ENCODE measurements at places on chromosomes 5 and 9. TPM values are rescaled to one million over a fixed set of nuclear protein-coding genes. Genes with fewer than 3 reads are reported as not detected.

DNA sequence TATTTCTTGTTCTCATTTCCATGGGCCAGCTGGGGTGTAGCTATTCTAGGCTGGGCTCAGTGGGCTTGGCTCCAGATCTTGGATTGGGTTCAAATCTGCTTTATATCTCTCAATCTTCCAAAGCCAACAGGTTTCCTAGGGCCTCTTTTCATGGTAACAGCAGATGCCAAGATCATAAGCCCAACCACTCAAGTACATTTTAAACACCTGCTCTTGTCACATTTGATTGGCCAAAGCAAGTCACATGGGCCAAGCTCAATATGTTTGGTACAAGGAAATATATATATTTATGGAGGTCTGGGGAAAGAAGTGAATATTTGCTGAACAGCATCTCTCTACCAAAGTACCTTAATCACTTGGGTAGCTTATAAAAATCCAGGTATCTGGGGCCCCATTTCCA lies 49.5 kb downstream of the MRRF start:
- no peak for DNase-seq

DNA sequence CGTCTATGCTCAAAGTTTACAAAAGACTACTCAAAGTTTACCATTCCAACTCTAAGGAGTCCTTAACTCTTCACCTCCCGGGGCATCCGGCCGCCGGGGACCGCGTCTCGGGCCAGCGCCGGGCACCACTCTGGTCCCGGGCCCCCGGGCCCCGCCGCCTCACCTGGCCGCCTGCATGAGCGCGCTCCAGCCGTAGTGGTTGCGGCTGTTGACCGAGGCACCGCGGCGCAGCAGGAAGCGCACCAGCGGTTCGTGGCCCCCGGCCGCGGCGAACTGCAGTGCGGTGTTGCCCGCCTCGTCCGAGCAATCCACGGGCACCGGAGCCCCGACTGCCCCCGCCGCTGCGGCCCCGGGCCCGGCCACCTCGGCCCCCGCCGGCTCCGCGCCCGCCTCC lies 388 bp downstream of the ANKS6 start:
- no peak for DNase-seq

- no peak for DNase-seq
Observed at GRCh38 chr5:154786414-154786813, 31.2 kb downstream of the LARP1 start.

MARCOL gene
- total RNA-seq = not detected

DNA sequence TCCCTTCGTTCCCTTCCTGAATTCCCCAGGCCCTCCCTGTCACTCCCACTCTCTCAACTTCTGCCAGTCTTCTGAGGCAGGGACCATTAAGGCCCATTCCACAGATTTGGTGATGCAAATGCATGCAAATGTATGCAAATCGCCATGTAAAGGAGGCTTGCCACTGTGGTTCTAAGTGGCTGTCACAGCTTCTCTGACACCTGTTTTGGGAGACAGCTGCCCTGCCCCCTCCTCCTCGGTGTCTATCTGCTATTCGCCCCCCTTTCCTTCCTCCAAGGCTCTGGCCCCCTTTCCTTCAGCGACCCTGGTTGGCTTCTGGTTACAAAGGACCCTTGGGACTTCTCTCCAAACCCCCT lies 10.5 kb upstream of the ARAP3 start:
- no peak for DNase-seq

- DNase-seq = no peak
Observed at GRCh38 chr5:78533356-78533755, 115.2 kb downstream of the LHFPL2 start.

DNA sequence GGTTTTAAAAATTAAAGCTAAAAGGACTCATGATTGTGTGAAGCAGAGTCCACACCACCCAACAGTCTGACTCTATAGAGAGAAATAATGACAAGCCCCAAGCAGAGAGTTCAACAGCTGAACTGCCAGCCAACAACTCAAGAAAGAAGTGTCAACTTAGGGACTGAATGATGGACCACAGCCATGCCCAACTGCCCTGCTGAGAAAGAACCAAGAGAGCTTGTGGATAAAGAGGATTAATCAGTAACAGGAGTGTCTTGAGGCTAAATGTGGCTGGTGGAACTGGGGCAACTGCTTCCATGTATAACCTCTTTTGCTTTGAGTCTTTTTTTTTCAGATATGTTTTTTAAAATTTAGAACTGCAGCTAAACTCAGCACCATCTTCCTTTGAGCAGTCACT lies 109.3 kb downstream of the HSD17B3 start:
- no peak for DNase-seq

- DNase-seq = no peak
Observed at GRCh38 chr5:102778478-102778877, 23.4 kb downstream of the PAM start.

DNA sequence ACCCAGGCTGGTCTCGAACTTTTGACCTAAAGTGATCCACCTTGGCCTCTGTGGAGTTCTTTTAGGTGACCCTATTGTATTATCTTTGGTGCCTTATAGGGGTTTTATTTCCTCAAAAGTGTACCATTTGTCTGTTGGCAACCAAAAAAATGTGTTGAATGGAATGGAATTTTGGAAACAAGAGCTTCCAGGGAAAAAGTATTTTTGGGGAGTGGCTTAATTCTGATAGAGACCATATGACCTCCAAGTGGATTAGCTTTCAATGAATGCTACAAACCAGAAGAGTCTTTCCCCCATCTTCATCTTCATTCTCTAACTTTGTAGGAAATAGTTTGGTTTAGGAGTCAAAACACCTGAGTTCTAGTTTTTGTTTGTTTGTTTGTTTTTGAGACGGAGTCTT lies 3.4 kb upstream of the OGN start:
- DNase-seq = no peak

TNC gene
- total RNA-seq = 0.07 TPM

PCDHGA10 gene
- total RNA-seq = 3.1 TPM

DNA sequence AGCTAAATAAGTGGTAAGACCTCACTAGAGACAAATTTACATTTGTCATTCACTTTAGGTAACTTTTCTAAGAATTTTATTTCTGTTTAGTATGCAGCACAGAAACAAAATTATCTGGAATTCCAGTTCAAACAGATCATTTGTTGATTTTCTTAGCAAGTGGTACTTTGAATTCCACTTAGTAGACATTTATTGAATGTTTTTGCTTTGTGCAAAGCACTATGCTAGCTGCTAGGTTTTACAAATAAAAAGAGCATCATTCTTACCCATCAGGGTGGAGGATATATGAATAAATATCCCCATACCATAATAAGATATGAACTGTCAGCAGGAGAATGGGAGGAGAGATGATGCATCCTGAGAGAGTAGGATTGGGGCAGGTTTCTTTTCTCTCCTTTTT lies 35.4 kb downstream of the GNG10 start:
- no peak for DNase-seq

DNA sequence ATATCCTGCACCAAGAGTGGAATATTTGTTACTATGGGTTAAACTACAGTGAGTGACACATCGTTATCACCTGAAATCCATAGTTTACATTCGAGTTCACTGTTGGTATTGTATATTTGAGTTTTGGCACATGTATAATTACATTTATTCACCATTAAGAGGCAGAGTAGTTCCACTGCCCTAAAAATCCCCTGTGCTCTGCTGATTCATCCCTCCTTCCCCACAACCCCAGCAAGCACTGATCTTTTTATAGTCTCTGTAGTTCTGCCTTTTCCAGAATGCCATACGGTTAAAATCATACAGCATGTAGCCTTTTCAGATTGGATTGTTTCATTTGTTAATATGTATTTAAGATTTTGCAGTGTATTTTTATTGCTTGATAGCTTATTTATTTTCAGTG lies 495.2 kb downstream of the DIRAS2 start:
- no peak for DNase-seq

DNA sequence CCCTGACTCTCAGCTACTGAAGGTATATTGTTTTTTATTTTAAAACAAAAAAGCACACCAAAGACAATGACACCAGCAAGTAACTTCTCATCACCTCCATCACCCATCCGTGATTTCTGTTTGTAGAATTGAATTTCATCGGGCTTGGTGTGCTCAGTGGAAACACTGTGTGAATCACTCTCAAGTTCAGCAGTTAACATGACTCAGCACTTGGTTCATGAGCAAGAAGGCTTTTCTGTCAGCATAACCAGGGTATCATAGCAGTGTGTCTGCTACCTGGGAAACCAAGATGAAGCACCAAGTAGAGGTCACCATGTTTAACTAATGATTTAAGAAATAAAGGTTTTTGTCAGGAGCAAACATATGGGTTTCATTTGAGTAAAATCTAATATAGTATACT lies 123.7 kb downstream of the INSYN2B start:
- DNase-seq = no peak

DNA sequence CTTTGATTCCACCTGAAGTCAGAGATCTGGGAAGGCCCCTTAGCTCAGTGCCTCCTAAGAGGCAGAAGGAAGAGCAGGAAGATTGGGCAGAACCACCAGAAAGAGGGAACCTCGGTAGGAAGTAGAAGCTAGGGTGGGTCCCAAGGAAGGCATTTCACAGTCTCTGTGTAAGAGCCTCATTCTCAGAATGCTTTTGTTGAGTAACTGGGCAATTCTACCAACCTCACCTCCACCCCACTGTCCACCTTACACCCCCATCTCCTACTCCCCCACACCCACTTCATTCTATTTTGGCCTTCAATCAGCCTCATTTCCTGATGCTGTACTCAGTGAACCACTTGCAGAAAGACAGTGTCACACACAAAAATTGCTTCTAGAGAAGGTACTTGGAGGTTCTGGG lies 3.5 kb downstream of the HBEGF start:
- no peak for DNase-seq

PCDHA2 gene
- 0.07 TPM for total RNA-seq

- no peak for DNase-seq
Observed at GRCh38 chr5:1523480-1523792, 324 bp downstream of the LPCAT1 start.

DNA sequence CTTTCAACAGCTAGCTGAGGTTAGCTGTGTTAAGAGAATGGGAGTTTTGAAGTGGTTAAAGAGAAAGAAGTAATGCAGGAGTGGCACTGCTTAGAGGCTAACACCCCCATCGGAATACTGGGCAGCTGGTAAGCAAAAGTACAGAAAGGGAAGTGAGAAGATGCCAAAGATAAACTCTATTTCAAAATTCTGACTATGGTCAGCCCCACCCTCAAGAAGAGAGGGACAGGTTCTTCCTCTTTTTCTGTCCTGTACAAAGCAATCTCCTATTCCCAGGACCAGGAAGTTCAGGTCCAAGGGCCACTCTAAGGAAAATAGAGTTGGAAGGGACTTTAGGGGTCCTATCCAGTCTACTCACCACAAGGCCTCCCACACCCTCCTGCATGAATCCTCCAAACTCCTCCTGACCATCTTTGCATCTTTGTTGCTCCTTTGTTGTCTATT lies 45.9 kb upstream of the JAK2 start:
- no peak for DNase-seq

DNA sequence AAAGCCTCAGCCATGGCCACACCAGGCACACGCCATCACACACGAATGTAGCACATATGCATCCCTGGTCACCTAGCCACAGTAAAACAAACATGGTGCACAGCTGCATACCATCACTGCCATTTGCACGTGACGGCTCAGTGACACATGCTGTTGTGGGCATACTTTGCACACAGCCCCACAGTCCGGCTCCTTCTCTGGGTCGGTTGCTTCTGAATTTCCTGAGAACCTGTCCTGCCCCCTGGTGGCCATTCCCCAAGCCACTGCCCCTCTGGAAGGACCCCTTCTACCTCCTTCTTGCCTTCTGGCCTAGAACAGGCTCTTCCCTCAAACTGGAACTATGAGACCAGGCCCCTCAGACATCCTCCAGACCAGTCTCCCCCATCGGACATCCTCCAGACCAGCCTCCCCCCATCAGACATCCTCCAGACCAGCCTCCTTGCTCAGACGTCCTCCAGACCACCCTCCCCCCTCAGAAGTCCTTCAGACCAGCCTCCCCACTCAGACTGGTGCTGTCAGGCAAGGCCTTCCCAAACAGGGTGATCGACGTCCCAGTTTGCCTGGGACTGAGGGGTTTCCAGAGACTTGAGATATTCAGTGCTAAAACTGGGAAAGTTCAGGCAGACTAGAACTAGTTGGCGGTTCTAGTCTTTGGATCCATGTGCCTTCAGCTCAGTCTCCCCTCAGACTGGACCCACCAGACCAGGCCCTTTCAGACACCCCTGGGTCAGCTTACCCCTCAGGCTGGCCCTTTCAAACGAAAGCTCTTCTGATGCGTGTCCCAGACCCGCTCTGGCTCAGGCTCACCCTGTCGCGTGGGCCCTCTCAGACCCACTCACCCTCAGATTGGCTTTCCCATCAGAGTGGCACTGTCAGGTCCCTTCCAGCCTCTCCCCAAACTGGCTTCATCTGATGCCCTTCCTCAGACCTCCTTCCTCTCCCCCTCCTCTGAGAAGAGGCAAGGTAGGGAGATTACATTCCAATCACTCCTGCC lies 24.3 kb upstream of the ENHO start:
- DNase-seq = peak; percentile 52
